ENCODE measurements at places on chromosomes 4 and X. TPM values are rescaled to one million over a fixed set of nuclear protein-coding genes. Genes with fewer than 3 reads are reported as not detected.

Gene MAGIX
- total RNA-seq, result 1.4 TPM

DNA sequence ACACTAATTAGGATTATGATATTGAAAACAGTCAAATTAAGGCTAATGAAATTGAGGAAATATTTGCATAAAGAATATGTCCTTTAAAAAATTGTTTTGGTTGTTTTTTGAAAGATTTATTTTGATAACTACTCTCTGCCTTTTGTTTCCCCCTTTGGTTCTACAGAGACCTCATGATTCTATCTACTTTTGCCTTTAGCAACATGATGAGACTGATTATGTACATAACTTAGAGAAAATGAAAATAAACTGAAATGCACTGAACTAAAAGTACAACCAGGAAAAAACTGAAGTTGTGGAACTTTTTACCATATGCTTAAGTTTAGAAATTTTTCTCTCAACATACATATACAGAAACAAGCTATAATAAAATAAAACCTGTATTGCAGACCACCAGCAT is 21.4 kb downstream of the EXOC1 start:
- no peak for DNase-seq

Gene PCSK1N
- total RNA-seq, result 3.2 TPM

Gene MAGEA3
- not detected for total RNA-seq

DNA sequence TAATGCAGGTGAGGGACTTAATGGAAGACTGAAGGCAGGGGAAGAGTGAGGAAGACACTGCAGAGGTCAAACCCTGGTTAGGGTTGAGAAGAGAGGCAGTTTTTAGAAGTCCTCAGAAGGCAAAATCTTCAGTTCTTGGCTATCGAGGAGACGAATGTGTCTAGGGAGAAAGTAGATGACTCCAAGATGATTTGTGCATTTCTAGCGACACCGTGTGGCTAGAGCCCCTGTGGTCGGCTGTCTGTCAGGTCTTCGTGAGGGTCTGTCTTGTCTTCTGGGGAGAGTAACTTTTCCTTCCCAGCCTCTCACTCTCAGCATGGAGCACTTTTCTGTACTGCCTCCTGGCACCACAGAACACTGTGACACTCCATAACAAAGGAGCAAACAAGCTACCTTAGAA is 458.1 kb downstream of the STIM2 start:
- DNase-seq, result no peak

DNA sequence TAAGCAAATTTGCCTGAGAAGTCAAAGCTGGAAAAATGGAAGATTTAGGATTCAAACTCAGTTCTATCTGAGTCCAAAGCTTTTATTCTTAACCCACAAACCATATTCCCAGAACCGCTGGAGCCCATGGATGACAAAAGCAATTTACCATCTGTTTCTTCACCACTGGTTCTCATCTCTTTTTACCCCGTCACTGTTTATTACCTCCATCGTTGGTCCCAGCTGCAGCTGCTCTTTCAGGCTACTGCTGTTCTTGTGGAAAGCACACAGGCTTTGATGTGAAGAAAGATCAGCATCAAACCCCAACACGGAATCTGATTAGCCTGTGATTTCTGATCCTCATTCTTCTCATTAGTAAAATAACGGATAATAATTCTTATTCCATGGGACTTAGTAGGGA is 9.5 kb downstream of the FBXO8 start:
- DNase-seq, result no peak

Gene SCML2
- 3.3 TPM for total RNA-seq

Gene LONRF3
- total RNA-seq, result 1.3 TPM
